ENCODE measurements at places on chromosomes 11 and 22.
A peak's percentile ranks its signal among the peaks of the same experiment; 100 is the strongest.

GRCh38 chr11:92975285-92975684 is 5.8 kb downstream of the MTNR1B start:
- no peak for DNase-seq

- no peak for DNase-seq
Observed at GRCh38 chr11:61345954-61346843, 13.2 kb downstream of the TKFC start.

GRCh38 chr22:49291169-49291568 is 536.5 kb downstream of the BRD1 start:
- DNase-seq: no peak

- DNase-seq: no peak
Observed at GRCh38 chr11:86760577-86760976, 39.8 kb upstream of the PRSS23 start.

DNA sequence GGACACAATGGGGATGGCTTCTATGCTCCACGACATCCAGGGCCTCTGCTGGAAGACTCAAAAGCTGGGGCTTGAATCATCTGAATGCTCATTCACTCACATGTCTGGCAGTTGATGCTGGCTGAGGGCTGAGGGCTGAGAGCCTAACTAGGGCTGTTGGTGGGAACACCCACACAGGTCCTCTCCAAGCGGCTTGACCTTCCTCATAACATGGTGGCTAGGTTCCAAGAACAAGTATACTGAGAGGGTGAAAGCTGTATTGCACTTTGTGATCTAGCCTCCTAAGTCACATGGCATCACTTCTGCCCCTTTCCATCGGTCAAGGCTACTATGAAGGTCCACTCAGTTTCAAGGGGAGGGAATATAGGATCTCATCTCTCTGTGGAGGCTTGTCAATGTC is 7.5 kb downstream of the TMEM151A start:
- DNase-seq: no peak

GRCh38 chr11:123745764-123746451 is 4.4 kb upstream of the ZNF202 start:
- DNase-seq: no peak

DNA sequence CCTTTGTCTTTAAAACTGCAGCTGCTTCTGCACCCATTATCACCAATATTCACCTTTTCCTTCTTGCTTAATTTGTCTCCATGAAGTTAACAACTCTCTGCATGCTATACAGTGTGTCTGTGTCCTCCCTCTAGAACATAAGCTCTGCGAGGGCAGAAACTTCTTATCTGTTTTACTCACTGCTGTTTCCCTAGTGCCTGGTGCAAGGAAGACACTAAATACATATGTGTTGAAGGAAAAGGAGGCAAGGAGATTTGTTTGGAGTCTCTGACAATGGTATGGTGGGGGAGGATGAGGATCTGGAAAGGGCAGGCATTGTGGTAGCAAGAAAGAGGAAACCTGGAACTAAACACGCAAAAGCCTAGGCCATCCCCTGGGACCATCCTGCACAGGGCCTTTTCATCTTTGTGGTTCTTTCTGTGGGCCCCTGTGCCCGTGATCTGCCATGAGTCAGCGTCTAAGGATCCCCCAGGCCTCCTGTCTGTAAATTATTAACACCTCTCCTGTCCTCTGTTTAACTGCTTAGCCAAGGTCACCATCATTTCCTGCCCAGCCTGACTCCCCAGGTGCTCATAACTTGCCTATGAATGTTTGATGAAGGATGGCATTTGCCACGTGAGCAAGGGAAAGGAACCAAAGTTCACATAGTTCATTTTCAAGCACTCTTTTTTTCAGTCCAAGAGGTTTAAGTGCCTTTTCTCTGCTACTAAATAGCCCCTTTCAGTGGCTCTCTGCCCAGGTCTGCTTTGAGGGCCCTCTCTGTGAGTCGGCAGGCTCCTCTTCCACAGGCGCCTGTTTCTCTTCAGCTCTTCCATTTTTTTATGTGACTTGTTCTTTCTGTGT is 131.1 kb downstream of the RASSF10 start:
- DNase-seq: no peak

DNA sequence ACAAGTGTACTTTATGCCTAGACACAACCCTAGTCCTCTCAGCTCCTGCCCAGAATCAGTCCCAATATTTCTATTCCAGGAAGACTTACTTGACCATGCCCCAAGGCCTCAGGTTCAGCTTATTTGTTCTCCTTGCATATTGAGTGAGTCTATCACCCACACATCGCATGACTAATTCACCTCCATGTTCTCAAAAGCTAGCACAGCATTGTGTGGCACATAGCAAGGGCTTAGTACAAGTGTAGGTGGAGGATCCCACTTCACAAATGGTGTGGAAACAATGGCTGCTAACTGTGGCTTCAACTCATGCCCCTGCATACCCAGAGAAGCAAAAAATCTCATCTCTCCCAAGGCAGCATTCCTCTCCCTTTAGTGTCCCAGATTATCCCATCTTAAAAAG is 602.6 kb upstream of the API5 start:
- DNase-seq: no peak

DNA sequence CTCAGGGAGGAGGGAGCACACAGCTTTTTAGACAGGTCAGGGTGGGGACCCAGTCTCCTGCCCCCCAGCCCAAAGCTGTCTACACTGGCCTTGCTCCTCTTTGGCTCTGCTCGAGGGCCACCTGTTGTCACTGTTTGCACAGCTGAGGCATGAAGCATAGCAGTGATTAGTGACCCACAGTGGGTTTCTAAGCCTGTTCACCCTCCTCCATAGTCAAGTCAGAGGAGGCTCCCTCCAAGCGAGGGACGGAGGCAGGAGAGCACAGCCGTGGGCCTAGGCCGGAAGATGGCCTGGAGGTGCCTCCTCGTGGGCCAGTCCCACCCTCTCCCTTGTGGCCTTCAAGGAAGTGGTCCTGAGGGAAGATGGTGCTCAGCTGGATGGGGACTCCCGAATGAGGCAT is 241.1 kb downstream of the GRIK4 start:
- no peak for DNase-seq

DNA sequence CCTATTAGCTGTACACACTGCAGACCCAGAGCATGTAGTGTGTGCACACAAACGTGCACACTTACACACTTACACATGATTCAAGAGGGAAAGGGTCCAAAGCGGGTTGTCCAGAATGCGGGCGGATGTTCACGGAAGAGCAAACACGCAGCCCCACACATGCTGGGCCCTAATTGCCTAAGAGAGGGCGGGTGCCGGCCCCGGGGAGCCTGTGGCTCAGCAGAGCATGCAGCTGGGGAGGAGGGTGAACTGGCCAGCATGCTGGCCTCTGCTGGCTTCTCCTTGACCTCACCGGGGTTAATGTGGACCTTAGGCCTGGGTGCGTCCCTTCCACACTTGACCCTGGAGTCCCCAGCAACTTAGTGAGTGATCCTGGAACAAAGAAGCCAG is 816.3 kb downstream of the BRD1 start:
- no peak for DNase-seq

DNA sequence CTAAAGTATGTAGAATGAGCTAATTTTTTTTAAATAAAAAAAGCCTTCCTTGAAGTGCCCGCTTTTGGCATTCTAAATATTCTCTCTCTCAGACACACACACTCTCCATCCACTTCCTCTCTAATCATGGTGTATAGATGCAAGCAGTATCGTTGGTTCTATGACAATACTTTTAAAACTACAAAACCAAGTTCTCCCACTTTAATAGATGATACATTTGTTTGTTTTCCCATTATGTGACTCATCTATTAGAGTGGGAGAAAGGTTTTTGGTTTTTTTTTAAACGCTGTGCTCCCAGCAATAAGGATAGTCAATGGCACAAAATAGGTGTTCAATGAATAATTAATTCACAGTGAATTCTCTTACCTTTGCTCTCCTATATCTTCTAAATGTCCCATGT is 44.6 kb downstream of the FZD4 start:
- DNase-seq: peak; percentile 31

DNA sequence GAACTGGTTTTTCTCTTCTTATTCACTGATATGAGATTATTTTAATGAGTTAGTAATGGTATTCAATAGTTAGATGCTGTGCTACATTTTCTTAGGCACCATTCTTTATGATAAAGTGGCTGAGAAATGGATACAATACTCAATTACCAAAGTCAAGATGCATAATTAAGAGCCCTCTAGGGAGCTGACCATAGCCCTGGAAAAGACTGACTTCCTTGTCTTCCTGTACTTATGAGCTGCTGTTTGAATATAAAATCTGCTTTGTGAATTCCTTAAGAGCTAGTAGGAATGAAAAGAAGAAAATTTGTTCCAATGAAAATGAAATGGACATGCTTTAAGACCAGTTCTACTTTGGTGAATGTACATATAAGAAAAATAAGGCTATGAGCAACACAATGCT is 452.3 kb downstream of the KCNA4 start:
- no peak for DNase-seq

DNA sequence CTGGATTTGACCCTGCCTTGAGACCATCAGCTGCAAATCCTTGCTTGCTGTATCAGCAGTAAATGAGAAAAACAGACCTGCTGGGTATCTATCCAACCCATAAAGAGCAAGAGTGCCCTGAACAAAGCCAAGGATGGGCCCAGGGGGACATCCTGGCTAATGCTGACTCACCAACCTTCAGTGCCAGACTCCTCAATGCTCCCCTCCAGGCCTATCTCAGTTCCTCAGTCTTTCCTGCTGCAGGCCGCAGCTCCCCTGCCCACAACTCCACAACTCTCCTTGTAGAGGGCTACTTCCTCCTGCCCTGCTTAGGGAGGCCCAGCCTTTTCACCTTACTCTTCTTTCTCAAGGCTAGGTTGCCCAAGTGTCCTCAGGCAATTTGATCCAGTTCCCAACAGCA is 2.6 kb downstream of the LAMTOR1 start:
- no peak for DNase-seq

DNA sequence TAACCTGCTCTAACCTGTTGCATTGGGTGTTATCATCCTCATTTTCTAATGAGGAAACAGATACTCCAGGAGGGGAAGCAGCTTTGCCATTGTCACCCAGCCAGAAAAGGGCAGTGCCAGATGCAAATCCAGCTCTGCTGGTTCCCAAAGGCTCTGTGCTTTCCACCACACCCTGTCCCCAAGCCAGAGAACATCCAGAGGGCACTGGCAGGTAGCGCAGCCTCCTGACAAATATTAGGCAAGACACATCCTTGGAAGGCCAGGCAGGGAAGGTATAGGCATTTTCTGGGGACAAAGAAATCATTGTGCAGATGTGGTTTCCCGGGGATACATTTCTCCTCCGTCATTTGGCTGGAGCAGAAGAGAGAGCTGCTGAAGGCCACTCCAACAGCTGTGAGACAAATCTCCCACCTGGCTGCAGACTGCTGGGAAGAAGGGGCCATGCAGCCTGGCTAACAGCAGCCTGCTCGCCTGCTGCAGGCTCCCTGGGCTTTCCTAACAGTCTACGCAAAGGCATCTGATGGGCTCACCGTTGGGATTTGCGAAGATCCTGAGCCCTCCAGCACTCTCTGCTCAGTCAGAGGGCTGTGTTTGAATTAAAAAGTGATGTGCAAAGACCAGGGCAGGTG is 93.9 kb upstream of the PITPNB start:
- no peak for DNase-seq

- DNase-seq: no peak
Observed at GRCh38 chr22:36218648-36219193, 17.1 kb upstream of the APOL4 start.

DNA sequence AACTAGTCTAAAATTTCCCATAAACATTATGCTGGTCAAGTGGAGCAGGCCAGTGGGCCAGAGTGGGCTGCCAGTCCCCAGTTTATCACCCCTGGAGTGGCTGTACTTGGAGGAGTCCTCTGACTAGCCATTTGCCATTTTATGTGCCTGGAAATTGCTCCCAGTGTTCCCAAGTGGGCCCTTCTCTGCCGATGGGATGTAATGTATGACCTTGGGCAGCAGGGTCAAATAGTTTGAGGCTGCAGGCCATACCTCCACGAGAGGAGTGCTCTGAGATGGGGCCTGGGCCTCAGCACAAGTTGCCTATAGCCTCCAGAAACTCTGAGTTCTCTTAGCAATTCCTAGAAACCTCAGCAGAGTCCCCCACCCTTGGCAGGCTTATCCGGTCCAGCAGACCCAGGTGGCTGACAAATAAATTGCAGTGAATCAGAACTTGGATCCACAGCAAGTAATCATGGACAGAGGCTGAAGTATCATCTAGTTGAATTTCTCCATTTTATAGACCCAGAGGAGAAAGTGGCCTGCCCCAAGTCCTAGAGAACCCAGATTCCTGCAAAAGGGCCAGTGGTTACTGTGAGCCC is 17.8 kb upstream of the PATZ1 start:
- no peak for DNase-seq

DNA sequence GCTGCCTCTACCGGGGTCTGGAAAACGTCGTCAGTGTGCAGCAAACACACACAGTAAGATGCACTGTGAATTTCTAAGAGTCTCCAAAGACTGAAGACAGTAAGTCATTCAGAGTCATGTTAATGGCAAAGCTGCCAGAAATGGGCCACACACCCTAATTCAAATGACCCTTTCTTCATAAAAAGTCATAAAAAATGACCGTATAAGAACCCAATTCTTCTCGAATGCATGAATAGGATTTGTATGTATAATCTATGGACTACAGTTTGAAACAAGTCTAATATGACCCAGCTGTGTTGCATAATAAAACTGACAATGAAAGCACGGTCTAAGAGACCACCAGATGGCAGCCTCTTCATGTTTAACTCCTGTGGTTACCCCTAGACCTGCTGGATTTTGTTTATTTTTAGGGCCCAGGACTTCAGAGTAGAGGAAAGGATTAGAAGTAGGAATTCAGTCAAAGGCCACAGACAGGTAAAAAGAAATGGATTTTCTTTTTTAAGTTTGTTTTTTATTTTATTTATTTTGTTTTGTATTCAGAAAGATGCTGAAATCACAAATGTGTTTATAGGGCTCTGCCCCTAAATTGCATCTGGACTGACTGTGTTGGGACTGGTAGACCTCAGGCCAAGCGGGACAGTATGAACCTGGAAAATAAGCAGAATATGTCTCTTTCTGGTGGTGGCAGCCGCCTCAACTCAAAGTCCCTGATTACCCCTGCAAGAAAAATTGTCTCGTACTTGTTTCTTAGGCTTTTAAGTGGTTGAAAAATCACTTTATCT is 32.1 kb upstream of the SLC5A12 start:
- DNase-seq: peak; percentile 77

- DNase-seq: no peak
Observed at GRCh38 chr11:44968510-44968909, 17.8 kb upstream of the TP53I11 start.

GRCh38 chr11:22460181-22460580 is 122.0 kb downstream of the SLC17A6 start:
- DNase-seq: peak; percentile 19

DNA sequence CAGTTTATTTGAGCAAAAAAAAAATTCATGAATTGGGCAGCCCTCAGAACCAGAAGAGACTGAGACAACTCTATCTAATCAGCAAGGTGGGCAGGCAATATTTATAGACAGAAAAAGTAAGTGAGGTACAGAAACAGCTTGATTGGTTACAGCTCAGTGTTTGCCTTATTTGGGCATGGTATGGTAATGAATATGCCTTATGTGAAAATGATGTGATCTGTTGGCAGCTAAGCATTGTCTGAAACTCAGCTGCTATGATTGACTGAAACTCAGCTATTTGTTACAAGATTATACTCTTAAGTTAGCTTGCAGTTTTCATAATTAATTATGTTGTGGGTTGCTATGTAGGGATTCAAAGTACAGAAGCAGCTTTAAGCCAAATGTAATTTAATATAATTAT is 127.6 kb downstream of the CNTN5 start:
- DNase-seq: no peak

Measured in HCEC 1CT (cell line).